ENCODE measurements at places on chromosomes 12 and 14.
A peak's percentile ranks its signal among the peaks of the same experiment; 100 is the strongest.

- DNase-seq = no peak
These were observed 26.3 kb downstream of the CALM1 start for GRCh38 chr14:90423166-90423565.

- peak; percentile 73 for DNase-seq
These were observed 300.0 kb downstream of the AEBP2 start for GRCh38 chr12:19739195-19739776.

DNA sequence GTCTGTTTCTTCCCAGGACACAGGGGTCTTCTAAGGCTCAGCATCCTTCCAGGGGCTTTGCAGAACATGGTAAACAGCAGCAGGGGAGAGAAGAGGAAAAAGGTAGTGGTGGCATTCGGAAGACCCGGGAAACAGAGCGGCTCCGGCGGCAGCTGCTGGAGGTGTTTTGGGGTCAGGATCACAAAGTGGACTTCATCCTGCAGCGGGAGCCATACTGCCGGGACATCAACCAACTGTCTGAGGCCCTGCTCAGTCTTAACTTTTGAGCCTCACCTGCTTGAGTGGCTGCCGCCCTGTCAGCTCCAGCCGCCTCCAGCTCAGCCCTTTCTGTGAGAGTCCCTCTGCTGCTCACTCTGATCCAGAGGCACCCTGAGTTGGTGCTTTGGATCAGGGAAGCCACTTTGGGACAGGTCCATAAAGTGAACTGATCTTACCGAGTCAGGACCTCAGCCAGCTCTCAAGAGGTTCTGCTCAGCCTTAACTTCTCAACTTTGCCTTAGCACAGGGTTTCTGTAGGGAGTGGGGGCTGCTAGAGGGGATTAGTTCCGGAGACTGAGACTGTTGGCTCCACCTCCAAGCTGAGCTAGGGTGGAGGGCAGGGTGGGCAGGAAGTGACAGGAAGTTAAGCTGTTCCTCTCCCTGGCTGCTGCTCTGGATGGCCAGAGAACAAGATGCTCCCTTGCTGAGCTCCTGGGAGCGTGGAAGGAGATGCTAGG lies 5.4 kb downstream of the SDR39U1 start:
- DNase-seq = no peak

GRCh38 chr12:120224304-120225199 lies 23.6 kb upstream of the RPLP0 start:
- DNase-seq = peak; percentile 15

DNA sequence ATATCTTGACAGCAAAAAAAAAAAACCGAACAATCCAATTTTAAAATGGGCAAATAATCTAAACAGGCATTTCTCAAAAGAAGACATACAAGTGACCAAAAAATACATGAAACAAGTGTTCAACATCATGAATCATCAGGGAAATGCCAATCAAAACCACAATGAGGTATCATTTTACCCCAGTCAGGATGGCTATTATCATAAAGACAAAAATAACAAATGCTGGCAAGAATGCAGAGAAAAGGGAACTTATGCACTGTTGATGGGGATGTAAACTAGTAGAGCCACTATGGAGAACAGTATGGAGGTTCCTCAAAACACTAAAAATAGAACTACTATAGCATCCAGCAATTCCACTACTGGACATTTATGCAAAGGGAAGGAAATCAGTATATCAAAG lies 448.2 kb downstream of the RGS6 start:
- peak; percentile 67 for DNase-seq

DNA sequence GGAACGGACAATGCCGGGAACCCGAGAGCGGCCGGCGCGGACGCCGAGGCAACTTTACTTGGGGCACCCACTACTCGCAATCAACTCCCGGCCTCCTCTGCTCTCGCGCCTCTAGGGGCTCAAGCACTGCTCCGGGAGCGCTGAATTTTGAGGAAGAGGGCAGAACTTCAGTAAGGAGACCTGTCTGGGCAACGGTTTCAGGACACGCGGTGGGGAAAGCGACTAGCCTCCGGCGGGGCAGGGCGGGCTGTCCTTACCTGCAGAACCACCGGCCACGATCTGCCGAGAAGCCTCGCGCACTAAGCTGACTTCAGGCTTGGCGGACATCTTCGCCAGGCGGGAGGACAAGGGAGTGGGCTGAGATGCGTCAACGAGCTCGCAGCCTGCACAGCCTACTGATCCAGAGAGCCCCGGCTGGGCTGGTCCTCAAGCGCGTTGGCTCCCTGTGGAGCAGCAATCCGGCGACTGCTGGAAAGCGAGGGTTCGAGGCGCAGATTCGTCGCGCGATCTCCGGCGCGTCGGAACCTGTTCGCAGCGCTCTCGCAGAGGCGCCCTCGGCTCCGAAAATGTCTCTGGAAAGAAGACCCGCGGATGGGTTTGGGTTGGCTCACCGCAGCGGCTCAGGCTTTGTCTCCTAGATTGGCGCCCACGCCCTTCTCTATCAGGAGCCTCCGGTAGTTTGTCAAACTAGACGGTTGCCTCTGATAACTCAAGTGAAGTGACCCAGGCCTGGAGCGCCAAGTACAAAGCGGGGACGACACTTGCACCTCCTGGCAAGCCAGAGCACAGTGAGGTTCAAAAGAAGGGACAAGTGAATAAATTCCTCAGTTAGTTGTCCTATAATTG lies at the start of gene SLC25A21:
SLC25A21 (minus strand) TSS at position 583 of the 846 bp plus-strand sequence.
- DNase-seq = no peak

DNA sequence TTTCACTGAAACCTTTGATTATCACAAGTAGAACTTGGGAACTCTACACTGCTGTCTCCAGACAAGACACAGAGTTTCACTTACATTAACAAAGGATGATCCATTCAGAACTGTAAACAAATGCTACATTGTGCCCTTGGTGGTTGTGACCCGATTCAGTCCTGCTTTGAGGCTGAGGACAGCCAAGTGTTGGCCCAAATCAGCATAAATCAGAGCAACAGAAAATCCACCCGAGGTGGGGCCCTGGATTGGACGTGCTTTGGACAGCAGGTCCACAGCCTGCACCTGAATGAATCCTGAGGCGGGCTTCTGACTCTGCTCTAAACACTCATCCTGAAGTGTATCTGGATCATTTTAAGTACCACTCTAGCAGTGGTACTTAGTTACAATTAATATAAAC lies 68.8 kb downstream of the PPP2R5C start:
- DNase-seq = no peak

DNA sequence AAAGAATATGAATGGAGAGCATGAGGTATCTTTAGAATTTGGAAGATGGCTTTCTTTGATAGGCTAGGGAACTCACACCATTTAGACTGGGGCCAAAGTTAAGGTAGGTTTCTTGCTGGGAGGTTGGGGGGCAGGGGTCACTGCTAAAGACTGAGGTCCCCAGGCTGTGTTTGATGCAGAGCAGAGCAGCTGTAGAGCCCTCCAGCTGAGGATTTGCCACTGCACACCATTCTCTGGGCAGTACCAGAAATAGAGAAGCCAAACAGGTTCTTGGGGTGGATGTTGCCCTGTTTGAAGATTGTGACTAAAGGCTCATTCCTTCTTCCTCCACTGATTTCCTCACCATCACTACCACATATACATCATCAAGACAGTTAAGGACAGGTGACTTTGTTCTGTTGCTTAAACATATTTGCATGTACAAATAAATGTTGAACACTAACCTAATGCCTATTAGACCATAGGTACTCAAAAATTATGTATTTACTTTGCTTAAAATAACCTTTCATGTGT lies 7.9 kb downstream of the NTF3 start:
- DNase-seq = no peak
